B cell (primary cell): ENCODE measurements at places on chromosomes 7 and 10. TPM values are rescaled to one million over a fixed set of nuclear protein-coding genes. Genes with fewer than 3 reads are reported as not detected.

TMEM196 gene
- total RNA-seq, result not detected in 2 replicates

MYH16 gene
- not detected in 2 replicates for total RNA-seq

CAV2 gene
- not detected in 2 replicates for total RNA-seq

HPS1 gene
- total RNA-seq, result 125 TPM in 2 replicates

NPTX2 gene
- not detected in 2 replicates for total RNA-seq

UCN3 gene
- total RNA-seq, result not detected in 2 replicates

GPR146 gene
- total RNA-seq, result 44.6 and 45.4 TPM in 2 replicates

LHFPL3 gene
- not detected in 2 replicates for total RNA-seq

PLPP4 gene
- not detected in 2 replicates for total RNA-seq

PPP1R17 gene
- total RNA-seq, result 0.20 TPM in 1 of 2 replicates, not detected in the other

PLA2G12B gene
- total RNA-seq, result not detected in 2 replicates

NCF1 gene
- 183 and 189 TPM in 2 replicates for total RNA-seq

AZGP1 gene
- not detected in 2 replicates for total RNA-seq

AKR1C4 gene
- not detected in 2 replicates for total RNA-seq

SPDYE2 gene
- total RNA-seq, result 0.47 and 0.58 TPM in 2 replicates

ZNF425 gene
- 2.8 and 3.3 TPM in 2 replicates for total RNA-seq

POLR2J3 gene
- total RNA-seq, result 192 and 217 TPM in 2 replicates

CDK14 gene
- total RNA-seq, result 167 and 174 TPM in 2 replicates

ITGB8 gene
- 0.30 and 0.32 TPM in 2 replicates for total RNA-seq

RBP3 gene
- not detected in 2 replicates for total RNA-seq

OR2A5 gene
- total RNA-seq, result not detected in 2 replicates

AS3MT gene
- total RNA-seq, result not detected in 2 replicates

DKK1 gene
- not detected in 2 replicates for total RNA-seq

GALNT11 gene
- 14.5 and 15.2 TPM in 2 replicates for total RNA-seq

CPA2 gene
- not detected in 2 replicates for total RNA-seq

CDC14C gene
- total RNA-seq, result not detected in 2 replicates

COL1A2 gene
- 0.12 and 0.47 TPM in 2 replicates for total RNA-seq

PITX3 gene
- total RNA-seq, result not detected in 2 replicates

CC2D2B gene
- 1.2 and 2.1 TPM in 2 replicates for total RNA-seq

OR6V1 gene
- total RNA-seq, result not detected in 2 replicates

ERVW-1 gene
- not detected in 2 replicates for total RNA-seq

ZNF503 gene
- total RNA-seq, result not detected in 2 replicates

SMO gene
- 0.39 and 0.87 TPM in 2 replicates for total RNA-seq

DENND2A gene
- total RNA-seq, result not detected in 2 replicates

GPNMB gene
- total RNA-seq, result 1.9 and 2.6 TPM in 2 replicates

PVRIG gene
- 51.2 and 51.4 TPM in 2 replicates for total RNA-seq

ATG9B gene
- total RNA-seq, result 4.2 and 5.1 TPM in 2 replicates

AKR1C1 gene
- not detected in 2 replicates for total RNA-seq

NUPR2 gene
- total RNA-seq, result not detected in 2 replicates

RAB19 gene
- 0.37 and 0.51 TPM in 2 replicates for total RNA-seq

CDH23 gene
- total RNA-seq, result 0.37 and 0.39 TPM in 2 replicates

ELOVL3 gene
- not detected in 2 replicates for total RNA-seq

RPEL1 gene
- not detected in 2 replicates for total RNA-seq

GDF2 gene
- total RNA-seq, result not detected in 2 replicates

ZC3HAV1 gene
- 101 TPM in 2 replicates for total RNA-seq

HTR7 gene
- not detected in 2 replicates for total RNA-seq

BTBD16 gene
- not detected in 2 replicates for total RNA-seq

UTF1 gene
- total RNA-seq, result 0.25 TPM in 1 of 2 replicates, not detected in the other

TUBAL3 gene
- not detected in 2 replicates for total RNA-seq

NRCAM gene
- total RNA-seq, result 3.6 and 4.6 TPM in 2 replicates

LFNG gene
- total RNA-seq, result 208 and 221 TPM in 2 replicates

PROSER2 gene
- 0.07 TPM in 1 of 2 replicates, not detected in the other for total RNA-seq

PLAU gene
- not detected in 2 replicates for total RNA-seq

SH2D4B gene
- 0.12 and 0.22 TPM in 2 replicates for total RNA-seq

ENO4 gene
- total RNA-seq, result 0.37 and 0.46 TPM in 2 replicates

EFCAB10 gene
- total RNA-seq, result not detected in 2 replicates

SHTN1 gene
- 0.34 TPM in 1 of 2 replicates, not detected in the other for total RNA-seq

CRPPA gene
- 0.87 and 1.2 TPM in 2 replicates for total RNA-seq

SLC26A5 gene
- total RNA-seq, result not detected in 2 replicates
